Activated CD8-positive, alpha-beta memory T cell treated with anti-CD3 and anti-CD28 coated beads for 24 hours (primary cell): ENCODE measurements at places on chromosomes 6 and 20.
A peak's percentile ranks its signal among the peaks of the same experiment; 100 is the strongest.

DNA sequence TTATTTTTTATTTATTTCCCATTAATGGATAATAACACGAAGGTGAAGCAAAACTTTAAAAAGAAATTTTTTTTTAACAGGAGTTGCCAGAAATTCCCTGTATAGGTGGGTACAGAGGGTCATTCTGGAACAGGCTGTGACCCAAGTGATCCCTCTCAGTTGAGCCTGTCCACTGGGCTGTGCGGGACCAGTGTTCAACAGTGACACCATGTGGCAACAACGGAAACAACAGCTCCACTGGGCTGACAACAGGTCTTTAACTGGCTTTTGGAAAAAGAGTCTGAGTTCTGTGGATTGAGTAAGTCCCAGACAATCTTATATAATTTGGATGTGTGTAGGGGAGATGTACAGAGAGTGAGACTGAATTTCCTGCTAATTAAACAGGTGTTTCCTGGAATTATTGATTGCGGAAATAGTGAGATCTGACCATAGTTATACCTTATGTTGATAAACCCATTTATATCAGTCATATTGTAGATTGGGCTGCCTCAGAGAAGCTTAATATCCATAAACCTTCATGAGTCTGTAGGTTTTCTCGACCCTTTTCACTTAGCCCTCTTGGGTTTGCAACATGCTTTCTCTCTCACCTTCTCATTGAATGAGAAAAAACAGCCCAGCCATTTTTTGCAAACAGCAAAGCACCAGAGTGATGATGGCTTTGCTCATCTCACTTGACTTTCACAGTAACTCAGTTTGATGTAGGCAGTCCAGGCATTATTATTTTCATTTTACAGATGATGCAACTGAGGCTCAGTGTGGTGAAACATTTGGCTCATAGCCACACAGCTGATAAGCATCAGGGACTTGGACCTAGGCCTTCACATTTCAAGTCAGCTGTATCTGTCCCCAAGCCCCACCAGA, 17.5 kb downstream of the KIAA1755 start:
- DNase-seq = no peak

GRCh38 chr20:39630215-39630908, 668.2 kb downstream of the DHX35 start:
- no peak for DNase-seq

DNA sequence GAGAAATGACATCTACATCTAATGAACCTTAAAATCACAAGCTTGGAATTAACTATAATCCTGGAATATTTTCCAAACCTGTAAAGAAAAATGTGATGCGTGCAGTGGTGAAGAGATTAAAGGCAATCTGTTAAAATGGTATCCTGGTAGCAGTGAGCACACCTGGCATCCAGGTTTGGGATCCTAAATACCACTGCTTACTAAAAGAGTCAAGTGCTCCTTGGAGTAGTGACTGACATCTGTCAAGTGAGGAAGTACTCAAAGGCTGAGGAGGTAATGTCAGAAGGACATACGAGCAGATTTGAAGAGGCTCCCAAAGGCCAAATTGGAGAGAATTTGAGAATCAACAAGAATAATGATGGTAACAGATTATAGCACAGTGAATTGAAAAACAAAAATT, 32.8 kb downstream of the PCMT1 start:
- DNase-seq = no peak

GRCh38 chr6:53513519-53513966, 31.4 kb downstream of the GCLC start:
- DNase-seq = no peak

- no peak for DNase-seq
These were observed 327.3 kb upstream of the NOX3 start for GRCh38 chr6:155782739-155783459.

DNA sequence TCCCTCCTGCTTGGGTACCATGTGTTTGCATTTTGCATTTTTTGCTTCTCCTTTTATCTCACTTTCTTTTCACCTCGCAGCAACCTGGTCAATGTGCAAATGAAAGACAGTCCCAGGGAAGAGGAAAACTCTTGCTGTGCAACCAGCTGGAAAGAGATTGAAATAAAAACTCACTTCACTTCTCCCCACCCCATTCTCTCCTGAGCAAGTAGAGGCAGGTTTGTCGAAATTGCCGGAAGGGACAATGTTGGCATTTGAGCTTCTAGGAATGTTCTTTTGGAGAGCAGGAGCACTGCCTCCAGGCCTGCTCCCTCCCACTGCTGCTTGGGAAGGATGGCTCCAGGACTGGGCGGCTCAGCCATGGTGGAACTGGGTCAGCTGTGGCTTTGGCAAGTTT, 30.6 kb downstream of the KCNG1 start:
- no peak for DNase-seq

DNA sequence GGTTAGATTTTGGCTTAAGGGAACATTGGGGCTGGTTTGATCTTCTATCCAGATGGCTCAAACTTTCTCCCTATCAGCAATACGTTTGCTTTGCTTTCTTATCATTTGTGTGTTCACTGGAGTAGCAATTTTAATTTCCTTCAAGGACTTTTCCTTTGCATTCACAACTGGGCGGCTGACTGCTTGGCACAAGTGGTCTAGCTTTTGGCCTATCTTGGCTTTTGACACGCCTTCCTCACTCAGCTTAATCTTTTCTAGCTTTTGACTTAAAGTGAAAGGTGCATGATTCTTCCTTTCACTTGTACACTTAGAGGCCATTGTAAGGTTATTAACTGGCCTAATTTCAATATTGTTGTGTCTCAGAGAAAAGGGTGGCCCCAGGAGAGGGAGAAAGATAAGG, 254.9 kb downstream of the PLCB1 start:
- no peak for DNase-seq

DNA sequence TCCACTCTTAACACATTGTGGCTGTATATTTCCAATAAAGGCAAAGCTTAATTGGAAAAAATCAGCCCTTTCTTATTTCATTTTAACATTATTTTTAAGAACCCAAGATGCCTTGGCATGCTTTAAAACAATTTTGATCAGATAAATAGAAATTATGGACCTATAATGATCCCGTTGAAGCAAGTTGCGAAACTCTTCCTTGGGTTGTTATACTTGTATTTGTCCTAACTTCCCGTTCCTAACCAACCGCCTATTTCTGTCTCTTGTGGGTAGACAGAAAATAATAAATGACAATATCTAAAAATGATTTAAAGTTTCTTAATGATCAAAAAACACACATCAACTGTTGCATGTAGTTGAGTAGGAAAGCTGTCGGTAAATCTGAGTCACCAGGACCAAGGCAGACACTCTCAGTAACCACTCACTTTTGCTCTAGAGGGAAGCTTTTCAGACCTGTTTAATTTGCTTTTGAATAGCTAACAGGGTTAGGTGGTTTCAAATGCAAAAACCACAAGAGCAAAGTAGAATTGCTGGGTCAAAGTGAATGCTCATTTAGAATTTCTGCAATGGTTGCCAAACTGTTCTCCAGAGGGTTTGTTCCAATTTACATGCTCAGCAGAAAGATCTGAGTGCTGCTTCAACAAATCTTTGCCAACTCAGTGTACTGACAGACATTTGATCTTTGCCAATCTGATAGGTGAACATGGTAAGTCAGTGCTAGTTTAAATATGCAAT, 34.2 kb upstream of the KCNK5 start:
- DNase-seq = no peak

- DNase-seq = no peak
These were observed 33.1 kb downstream of the SCAF8 start for GRCh38 chr6:154766288-154766687.

DNA sequence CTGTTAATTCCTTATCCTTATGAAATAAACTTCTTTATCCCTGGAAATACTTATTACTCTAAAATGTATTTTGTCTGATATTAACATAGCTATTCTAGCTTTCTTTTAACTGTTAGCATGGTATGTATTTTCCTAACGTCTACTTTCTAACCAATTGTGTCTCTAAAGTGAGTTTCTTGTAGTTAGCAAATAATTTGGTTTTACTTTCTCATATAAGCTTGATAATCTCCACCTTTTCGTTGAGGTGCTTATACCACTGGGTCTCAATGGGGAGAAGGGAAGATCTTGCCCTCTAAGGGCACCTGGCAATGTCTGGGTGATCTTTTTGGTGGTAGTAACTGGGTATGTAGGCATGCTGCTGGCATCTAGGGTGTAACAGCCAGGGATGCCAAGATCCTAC, 25.7 kb downstream of the ZNF334 start:
- DNase-seq = no peak

- no peak for DNase-seq
These were observed 9.5 kb upstream of the DTNBP1 start for GRCh38 chr6:15672291-15672690.

- no peak for DNase-seq
These were observed 56.3 kb downstream of the FOXO3 start for GRCh38 chr6:108616973-108617372.

- DNase-seq = no peak
These were observed 114.3 kb downstream of the GJA1 start for GRCh38 chr6:121549736-121550135.

- DNase-seq = no peak
These were observed 27.0 kb upstream of the ADGRF1 start for GRCh38 chr6:47069156-47069555.

DNA sequence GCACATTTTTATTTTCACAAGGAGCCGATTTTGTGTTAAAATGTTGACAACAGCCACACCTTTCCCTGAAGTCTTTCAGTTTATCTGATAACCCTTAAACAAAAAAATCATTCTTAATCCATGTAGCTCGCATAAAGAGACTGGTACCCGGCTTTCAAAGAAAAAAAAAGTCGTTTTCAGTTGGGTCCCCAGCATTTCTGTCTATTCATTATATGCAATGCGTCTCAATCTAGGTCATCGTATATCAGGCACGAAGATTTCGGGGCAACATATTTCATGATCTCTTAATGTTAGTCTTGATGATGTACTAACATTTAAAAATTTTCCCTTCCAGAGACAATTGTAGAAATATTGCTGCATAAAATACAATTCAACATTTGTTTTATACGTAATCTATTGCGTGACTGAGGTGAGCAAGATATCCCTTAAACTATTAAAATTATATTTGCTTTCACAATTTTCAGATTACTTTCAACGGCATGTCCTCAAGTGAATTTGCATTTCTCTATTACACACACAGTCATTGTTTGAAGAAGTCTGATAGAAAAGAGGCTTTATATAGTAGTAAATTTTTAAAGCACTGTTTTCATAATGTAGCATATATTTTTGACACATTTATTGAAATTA, 2.9 kb upstream of the TUBB2B start:
- DNase-seq = no peak

GRCh38 chr6:137105375-137105774, 60.6 kb upstream of the IL20RA start:
- DNase-seq = no peak

GRCh38 chr20:55472704-55473103, 532.6 kb downstream of the CBLN4 start:
- DNase-seq = no peak

DNA sequence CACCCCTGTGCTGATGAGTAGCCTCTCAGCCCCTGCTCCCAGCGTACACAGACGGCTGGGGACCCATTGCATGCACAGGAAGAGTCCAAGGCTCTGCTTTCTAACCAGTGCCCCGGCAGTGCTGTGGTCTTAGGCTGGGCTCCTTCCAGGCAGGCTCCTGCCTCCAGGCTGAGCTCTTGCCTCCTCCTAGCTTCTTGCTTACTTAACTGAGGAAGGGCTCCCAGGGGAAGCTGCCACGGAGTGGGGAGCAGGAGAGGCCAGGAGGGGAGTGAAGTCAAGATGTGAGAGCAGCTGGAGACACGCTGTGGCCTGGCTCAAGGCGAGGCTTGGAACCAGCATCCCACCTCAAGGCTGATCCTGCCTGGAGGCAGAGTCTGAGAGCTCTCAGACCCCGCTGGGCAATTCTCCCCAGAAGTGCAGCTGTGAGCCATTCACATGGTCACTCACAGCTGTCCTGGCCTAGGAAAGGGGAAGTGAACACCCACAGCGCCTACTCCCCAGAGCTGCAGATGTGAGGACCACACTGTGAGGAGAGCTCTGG, 141.0 kb downstream of the TBXT start:
- DNase-seq = no peak

- DNase-seq = no peak
These were observed 211.0 kb downstream of the MOXD1 start for GRCh38 chr6:132190097-132190814.

DNA sequence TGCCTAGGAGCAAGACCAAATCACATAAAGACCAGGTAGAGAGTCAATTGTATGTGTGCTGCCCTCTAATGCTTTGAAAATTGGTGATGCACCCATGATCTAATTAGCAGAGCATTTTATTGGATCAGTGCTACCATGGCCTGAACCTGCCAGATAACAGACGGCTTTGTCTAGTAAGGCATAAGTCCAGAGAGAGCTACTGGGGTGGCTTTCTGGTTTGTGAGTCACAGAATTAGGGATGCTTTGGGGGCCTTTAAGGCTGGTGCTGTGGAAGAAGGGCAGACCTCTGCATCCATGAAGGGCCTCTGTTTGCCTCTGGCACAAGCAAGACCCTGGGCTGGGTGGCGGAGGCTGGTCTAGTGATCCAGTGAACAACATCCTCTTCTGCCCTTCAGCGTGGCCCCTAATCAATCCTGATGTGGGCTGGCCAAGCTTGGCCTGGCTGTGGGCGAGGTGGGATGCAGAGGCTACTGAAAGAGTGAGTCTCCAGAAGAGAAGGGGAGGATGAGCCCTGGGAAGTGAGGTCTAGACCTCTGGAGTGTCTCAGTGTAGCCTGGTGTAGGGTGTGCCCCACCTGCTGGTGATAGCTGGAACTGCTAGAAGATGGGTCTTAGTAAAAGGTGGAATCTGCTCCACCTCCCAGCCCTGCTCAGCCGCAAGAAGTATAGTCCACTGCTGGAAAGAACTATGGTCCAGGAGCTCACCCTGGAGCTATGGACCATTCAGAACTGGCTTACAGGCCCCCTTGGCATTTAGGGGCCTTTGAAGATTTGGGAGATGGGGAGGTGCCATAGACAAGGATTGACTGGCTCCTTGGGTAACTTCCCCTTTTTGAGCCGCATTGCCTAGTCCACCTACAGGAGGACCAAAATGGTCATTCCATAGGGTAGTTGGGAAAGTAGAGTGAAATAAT, 36.7 kb upstream of the AAR2 start:
- DNase-seq = peak; percentile 91

GRCh38 chr6:51926125-51926524, 161.3 kb downstream of the PKHD1 start:
- no peak for DNase-seq

DNA sequence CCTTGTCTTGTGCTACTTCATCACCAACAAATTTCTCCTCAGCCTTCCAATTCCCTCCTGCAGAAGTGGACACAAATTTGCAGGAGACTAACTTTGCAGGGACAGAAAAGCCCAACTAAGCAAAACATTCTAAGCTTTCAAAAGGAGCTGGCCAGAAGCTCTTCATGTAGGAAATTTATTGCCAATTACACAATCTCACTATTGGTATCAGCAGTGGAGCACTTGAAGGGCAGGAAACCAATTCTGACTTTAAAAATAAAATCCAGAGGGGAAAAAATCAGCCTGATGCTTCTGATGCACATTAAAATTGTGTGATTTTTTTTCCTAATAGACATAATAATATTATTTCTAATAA, 193.3 kb downstream of the LY86 start:
- DNase-seq = no peak

DNA sequence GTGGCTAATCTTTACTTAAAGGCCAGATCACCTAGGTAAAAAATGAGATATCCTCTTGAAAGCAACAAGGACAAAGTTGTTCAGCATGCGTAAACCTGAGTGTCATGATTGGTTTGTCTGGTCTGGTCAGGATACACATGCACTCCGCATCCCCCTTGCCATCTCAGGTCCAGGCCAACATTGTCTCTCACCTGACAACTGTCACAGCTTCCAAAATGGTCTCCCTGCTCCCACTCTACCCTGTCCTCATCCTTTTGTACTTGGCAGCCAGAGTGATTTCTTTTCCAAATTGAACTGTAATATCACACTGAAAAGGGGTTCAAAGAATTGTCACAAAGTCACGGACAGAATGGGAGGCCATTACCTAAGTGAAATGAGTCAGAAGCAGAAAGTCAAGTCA, 21.1 kb upstream of the APCDD1L start:
- no peak for DNase-seq
